ENCODE measurements at places on chromosomes 3 and 15.

DNA sequence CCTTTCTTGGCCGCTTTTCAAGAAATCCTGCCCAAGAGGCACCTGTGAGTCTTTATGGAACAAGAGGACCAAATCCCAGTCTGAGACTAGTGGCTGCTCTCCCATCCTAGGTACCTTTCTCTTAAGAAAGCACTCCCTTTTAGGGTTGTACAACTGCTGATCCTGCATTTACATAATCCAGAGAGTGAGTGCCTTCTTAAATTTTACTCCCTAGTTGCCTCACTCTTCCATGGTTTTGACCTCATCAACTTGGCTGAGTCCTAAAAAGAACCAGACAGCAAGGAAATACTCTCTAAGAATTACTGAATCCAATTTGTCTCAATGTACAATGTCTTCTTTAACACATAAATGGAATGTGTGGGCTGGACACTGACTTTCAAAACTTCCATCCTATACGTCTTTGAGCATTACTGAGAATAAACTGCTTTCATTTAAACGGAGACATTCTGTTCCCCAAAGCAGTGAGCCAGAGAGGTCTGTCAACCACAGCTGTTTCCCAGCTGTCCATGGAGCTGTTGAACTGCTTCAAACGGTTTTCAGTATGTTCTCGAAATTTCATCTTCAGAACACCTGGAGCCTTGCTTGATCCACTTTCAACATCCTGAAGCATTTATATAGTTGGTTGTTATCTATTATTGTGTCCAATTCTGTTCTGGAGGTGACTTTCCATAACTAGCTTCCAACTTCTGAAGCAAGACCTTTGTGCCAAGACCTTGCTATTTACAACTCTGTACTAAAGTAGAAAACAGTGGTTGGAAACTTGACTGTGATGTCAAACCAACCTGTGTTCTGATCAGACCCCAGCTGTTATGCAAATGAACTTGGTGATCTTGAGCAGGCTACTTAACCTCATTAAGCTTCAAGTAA, 179.1 kb downstream of the SLC9A9 start:
- peak; percentile 25 for DNase-seq

- DNase-seq = no peak
Measured at GRCh38 chr3:186362988-186363387, 954 bp upstream of the DGKG start.

DNA sequence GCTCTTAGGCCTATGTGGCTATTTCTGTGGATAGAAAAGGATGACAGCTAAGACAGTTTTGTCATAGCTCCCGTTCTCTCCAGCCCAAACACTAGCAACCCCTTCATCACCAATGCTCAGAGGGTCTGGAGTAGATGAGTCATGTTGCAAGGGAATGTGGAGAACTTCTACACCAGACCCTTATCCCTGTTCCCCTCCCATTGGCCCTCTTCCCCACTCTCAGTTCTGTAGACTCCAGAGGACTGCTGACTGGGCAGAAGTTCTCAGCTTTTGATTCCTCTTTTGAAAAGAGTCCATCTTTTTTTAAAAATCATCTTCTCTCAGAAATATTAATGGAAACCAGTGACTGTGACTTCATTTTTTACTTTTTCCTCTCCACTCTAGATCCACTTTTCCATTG, 2.4 kb upstream of the MYZAP start:
- DNase-seq = no peak

GRCh38 chr3:185823078-185824044, 1.5 kb downstream of the IGF2BP2 start:
- peak; percentile 54 for DNase-seq

DNA sequence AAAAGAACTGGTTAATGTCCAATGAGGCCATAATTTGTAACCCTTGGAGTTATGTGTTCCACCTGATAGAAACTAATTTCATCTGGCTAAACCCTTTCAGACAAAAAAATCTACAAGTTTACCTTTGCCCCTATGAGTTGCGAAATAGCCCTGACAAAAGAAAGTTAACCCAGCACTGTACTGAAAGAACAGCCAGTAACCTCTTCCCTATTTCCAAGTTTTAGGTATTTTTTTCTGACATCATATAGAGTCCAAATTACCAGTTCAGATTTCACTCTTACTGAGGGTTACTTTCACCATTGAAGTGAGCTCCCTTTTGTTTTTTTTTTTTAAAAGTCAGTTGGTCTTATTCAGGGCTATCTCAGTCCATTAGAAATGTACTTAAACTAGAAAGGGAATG, 42.8 kb upstream of the PTPRG start:
- no peak for DNase-seq

DNA sequence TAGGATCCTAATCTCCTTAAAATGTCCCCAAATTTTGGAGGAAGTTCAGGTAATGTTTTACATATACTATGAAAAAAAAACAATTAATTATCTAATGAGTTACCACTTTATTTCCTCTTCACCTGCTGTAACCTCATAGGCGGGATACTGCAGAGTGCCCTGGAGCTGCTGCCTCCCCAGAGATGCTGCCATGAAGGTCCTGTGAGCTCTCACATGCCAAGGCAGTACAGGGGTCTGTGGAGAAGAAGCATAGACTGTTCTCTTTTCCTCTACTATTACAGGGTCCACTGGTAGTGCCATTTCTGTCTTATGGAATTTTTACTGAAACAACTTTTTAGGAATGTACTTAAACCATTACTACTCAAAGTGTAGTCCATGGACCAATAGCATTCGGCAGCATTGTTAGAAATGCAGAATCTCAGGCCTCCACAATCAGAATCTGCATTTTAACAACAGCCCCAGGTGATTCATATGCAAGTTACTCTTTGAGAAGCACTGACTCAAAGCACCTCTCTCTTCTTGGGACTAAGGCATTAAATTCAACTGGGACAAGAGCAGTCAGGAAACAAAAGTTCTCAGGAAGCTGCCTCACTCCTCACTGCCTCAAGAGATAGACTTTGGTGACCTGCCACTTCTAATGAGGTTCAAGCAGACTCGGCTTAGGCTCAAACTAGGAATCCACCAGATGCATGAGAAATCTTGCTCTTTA, 30.3 kb upstream of the CPOX start:
- no peak for DNase-seq

DNA sequence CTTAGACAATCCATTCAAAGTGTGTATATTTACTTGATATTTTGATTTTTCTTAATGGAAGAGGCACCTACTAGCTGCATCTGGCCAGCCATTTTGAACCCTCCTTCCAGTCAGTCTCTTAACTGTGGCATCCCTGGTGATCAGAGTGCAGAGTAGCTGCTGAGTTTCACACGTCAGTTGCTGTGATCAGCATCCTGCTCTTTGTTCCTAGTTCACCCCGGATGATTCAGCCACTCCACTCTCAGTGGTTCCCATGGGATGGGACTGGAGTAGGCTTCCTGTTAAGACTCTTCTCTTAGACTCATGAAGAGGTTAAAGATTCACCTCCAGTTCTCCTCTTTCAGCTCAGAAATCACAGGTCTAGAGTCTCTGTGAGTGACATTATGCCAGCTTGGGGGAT, 75.8 kb downstream of the STXBP5L start:
- no peak for DNase-seq

DNA sequence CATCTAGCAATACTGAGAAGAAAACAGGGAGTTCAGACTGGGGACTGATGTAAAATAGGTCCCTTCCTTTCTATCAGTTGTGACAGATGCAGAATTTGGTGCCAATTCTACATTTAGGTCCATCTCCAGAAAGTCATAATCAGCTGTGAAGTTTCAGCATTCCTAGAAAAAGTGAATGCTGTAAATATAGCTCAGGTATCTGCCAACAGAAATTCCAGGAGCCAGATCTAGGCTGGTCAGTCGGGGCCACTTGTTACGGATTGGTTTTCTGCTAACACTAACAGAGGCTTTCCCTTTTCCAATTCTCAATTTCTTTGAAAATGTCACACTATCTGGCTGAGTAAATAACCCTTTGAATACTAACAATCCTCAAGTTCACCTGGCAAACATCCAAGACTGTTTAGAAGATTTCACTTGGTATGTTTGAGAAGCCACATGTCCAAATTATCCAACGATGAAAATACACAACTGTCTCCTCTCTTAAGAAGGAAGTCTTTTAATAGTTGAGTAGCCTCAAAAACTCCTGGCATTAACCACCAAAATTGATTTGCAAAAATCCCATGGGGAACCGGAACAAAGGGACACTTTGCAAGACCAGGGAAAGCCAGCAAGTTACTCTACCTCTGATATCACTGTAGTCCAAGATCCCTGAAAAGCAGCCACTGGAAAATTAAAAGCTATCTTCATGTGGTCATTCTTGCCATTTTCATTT, 222.3 kb downstream of the ZMAT3 start:
- no peak for DNase-seq

GRCh38 chr3:159776779-159777178, 211.9 kb upstream of the IL12A start:
- no peak for DNase-seq

DNA sequence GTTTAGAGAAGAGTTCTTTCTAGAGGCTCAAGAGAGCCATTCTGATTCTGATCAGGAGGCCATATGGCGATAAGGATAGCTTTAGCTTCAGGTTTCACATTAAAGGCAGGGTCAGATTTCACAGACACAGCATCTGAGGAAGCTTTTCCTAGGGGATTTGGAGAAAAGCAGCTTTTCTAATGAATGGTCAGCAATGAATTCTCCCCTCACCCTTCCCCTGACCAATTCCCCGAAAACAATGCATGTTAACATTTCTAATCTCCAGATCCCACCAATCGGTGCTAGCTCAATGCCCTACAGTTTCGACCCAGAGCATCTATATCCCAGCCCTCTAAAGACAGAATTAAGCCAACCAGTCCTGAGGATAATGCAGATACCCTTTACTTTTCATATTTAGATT, 9.8 kb downstream of the AGBL1 start:
- DNase-seq = no peak

- DNase-seq = no peak
Measured at GRCh38 chr15:81165535-81165934, 31.1 kb upstream of the IL16 start.

DNA sequence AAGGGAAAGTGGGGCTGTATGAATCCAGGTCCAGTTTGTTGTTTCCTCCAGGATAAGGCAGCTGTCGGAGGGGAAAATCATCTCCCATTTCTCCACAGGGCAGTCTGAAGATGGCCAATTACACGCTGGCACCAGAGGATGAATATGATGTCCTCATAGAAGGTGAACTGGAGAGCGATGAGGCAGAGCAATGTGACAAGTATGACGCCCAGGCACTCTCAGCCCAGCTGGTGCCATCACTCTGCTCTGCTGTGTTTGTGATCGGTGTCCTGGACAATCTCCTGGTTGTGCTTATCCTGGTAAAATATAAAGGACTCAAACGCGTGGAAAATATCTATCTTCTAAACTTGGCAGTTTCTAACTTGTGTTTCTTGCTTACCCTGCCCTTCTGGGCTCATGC, 911 bp downstream of the CCRL2 start:
- no peak for DNase-seq

- peak; percentile 90 for DNase-seq
Measured at GRCh38 chr15:99703603-99704443, 29.4 kb downstream of the LYSMD4 start.

- no peak for DNase-seq
Measured at GRCh38 chr3:64872345-64872744, 184.5 kb upstream of the ADAMTS9 start.

DNA sequence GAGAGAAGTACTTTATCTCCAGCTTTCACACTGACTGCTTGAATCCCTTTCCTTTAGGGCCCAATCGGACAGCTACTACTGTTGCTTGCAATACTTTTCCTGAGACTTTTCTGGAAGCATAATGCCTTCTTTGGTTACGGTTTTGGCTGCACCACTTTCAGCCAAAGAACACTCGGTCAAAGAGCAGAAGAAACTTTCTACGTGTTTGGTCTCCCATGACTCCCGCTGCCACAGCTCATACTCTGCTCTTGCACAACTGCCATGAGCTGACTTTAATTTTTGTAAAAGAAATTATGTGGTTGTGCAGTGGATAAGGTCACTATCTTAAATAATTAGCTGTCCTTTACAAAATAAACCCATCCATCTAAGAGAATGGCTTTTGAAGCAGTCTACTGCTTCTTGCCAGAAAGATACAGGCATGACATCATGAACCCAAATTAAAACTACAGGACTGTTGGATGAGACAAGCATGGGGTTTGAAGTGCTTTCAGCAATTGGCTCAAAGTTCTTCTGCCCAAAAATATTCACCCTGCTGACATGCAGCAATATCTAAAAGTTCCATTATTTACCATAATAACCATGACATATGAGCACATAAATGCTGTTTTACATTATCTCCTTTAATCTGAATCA, 42.0 kb downstream of the PROS1 start:
- DNase-seq = no peak

GRCh38 chr3:132290833-132291232, 26.4 kb upstream of the ACP3 start:
- peak; percentile 94 for DNase-seq

DNA sequence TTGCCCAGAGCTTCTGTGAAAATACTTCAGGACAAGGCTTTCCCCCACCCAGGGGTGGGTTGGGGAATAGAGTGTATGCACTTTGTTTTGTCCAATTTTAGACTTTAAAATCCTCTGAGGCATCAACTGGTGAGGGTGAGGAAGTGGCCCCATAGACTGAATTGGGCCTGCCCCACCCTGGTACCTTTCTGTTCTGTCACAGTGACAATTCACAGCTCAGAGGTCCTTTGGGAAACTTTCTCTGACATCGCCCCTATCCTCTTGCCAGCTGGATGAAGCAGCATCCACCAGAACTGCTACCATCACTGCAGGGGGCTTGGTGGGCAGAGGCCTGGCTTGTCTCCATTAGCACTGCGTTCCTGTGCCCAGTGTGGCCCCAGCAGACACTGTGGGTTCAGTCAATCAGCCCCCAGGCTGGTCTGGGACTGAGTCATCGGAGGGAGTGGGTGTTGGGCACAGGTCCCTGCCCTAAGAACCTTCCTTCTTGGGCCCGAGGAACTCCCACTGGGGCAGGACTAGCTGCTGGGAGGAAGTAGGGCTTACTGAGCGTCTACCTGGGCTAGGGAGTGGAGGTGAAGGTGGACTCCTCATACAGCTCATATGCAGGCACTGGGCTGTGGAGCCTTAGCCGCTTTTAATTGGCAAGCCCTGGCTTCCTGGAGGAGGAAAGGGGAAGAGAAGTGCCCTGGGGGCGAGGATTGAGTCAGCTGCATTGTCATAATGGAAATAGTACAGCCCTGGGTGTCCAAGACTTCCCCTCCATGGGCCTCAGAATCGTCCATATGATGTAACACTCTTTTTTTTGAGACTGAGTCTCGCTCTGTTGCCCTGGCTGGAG, 1.5 kb upstream of the PPM1M start:
- peak; percentile 21 for DNase-seq

DNA sequence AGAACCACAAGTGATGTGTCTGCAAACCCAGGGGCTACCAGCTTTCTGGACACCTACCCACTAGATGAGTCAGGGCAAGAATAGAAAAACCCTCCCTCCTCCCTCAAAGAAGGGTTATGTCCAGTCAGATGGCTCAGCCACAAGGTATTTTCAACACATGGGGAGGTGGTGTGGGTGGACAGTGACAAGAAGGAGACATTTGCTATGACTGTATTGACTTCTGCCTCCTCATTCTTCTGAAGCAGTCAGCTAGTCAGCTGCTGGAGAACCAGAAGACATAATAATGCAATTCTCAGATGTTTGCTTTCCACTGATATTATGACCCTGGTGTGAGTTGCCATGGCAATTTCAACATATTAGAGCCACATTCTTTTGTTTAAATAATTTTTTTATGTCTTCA, 66.7 kb upstream of the GOLGA8B start:
- peak; percentile 54 for DNase-seq

GRCh38 chr3:102510663-102511062, 75.8 kb downstream of the ZPLD1 start:
- peak; percentile 46 for DNase-seq

All from HCEC 1CT (cell line).